ENCODE measurements at places on chromosomes 2 and 18. TPM values are rescaled to one million over a fixed set of nuclear protein-coding genes. Genes with fewer than 3 reads are reported as not detected.

The NRP2 gene
- 12.6 TPM for total RNA-seq

The TTR gene
- total RNA-seq: not detected

The EFHD1 gene
- 2.1 TPM for total RNA-seq

The AGFG1 gene
- 79.9 TPM for total RNA-seq

The ZNF407 gene
- total RNA-seq: 5.8 TPM

The GDF7 gene
- total RNA-seq: 0.36 TPM

The ANKRD30B gene
- not detected for total RNA-seq

The MYO5B gene
- not detected for total RNA-seq

The TSPYL6 gene
- not detected for total RNA-seq

The ABCB11 gene
- total RNA-seq: 0.65 TPM

The CCDC121 gene
- total RNA-seq: 1.6 TPM

The ITGB6 gene
- not detected for total RNA-seq

The NR4A2 gene
- total RNA-seq: 3.1 TPM

The GPR39 gene
- 0.90 TPM for total RNA-seq

The FRZB gene
- 0.49 TPM for total RNA-seq
